ENCODE measurements at places on chromosomes 7 and 10.

- DNase-seq: no peak
Measured at GRCh38 chr10:108894402-108895301, 1028.7 kb downstream of the XPNPEP1 start.

DNA sequence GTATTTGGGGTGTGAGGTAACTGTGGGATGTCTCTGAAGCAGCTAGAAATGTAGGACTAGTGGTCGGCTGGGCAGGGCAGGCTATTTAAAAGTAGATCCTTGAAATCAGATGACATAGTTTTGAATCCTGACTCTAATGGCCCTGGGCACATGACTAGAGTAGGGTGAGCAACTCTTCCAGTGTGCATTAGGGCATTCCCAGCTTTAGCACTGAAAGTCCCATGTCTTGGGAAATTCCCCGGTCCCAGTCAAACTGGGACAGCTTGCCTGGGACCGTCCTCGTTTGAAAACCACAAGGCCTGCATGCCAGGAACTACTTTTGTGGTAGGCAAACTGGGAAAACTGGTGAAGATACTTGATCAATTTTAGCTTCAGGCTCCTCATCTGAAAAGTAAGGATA lies 255.3 kb downstream of the PTEN start:
- no peak for DNase-seq

DNA sequence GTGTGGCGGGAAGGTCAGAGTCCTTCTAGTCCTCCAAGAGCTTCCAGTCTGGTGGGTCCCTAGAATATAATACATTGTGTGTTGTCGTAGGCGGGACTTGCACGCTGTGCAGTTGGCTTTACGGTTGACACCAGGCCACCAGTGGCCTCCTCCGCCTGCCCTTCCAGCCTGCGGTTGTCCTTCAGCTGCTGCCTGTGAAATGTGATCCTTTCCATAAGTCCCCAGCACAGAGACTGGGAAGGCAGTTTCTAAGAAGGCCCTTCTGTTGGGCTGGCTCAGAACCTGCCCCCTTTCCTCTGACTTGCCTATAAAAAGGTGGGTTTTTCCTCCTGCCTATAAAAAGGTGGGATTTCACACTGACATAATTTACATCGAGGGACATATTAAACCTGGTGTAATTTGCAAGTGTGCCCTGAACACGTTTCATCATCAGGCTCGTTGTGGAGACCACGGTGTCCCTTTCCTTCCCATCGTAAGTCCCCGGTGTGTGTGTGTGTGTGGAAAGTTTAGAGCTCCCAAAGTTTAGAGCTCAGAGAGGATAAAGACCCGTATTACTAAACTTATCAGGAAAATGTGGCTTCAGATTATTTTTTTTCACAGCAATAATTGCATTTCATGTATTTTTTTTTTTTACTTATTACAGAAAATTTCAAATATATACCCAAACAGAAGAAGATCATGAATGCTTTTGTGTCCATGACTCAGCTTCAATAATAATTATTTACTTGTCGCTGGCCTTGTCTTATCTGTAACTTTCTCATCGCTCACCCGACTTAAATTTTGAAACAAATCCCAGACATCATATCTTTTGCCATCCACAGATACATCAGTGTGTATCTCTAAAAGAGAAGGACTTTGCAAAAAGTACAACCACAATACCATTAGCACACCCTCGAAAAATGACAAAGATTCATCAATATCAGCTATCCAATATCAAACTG lies 45.1 kb downstream of the CUX1 start:
- no peak for DNase-seq

DNA sequence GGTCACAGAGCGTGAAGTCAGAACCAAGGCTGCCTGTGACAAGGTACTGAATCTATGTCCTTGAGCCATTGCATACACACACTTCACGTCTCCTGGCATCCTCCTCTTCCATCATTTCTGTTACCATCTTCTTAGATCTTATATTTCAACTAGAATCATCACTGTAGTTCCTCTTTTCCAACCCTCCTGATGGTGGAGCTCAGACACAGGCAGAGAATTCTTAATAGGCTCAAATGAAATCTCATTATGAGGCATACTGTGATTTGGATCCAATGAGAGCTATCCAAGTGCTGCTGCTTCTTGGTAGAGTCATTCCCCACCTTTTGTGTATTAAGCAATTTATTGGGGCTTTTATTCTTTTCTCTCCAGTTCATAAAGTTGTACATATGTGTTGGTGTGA lies 113.2 kb downstream of the CALCR start:
- DNase-seq: no peak

DNA sequence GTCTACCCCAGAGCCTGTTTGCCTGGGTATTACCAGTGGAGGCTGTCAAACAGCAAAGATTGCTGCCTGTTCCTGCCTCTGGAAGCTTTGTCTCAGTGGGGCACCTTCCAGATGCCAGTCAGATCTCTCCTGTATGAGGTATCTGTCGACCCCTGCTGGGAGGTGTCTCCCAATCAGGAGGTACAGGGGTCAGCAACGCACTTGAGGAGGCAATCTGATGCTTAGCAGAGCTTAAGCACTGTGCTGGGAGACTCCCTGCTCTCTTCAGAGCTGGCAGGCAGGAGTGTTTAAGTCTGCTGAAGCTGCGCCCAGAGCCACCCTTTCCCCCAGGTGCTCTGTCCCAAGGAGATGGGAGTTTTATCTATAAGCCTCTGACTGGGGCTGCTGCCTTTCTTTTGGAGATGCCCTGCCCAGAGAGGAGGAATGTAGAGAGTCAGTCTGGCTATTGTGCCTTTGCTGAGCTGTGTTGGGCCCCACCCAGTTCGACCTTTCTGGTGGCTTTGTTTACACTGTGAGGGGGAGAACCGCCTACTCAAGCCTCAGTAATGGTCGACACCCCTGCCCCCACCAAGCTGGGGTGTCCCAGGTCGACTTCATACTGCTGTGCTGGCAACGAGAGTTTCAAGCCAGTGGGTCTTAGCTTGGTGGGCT lies 62.2 kb downstream of the PPP1R9A start:
- no peak for DNase-seq

Measured in forelimb muscle (tissue), 1 donor.